ENCODE measurements at places on chromosomes 16 and 17. TPM values are rescaled to one million over a fixed set of nuclear protein-coding genes. Genes with fewer than 3 reads are reported as not detected.

GRCh38 chr17:6027342-6028024 is 42.7 kb upstream of the WSCD1 start:
- no peak for DNase-seq
- H3K27ac ChIP-seq = no peak overlapping the region
- no peak overlapping the region for H3K4me3 ChIP-seq
- no peaks in the 10 kb centered on the region for H3K4me1 ChIP-seq
- H3K27me3 ChIP-seq = peaks cover 16% of the 10 kb centered on the region

DNA sequence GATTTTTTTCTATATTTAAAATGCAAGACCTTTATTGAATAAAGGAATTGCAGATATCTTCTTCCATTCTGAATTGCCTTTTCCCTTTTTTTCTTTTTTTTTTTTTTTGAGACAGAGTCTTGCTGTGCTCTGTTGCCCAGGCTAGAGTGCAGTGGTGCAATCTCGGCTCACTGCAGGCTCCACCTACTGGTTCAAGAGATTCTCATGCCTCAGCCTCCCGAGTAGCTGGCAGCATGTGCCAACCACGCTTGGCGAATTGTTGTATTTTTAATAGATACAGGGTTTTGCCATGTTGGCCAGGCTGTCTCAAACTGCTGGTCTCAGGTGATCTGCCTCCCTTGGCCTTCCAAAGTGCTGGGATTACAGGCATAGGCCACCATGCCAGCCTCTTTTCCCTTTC is 151.5 kb downstream of the CEP112 start:
- no peaks in the 10 kb centered on the region for H3K4me1 ChIP-seq
- no peak overlapping the region for H3K27ac ChIP-seq
- DNase-seq = no peak
- no peaks in the 10 kb centered on the region for H3K36me3 ChIP-seq
- H3K27me3 ChIP-seq = no peaks in the 10 kb centered on the region

DNA sequence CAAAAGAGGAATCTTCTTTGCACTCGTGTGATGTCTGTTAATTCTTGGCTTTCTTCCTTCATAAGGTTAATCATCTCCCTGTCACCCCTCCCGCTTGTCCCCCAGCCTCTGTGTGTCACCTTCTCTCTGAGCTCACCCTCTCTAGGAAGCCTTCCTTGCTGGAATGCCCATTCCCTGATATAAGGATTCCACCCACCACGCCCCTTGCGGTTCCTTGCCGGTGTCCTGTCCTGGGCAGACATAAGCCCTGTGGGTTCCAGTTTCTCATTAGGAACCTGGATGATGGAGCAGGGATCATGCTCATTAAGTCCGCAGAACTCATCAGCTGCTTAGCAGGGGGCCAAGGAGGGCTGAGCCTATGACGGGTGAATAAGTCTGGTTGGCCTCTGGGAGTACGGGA is 559.3 kb downstream of the MAF start:
- peaks cover 2% of the 10 kb centered on the region for H3K27me3 ChIP-seq
- peaks cover 9% of the 10 kb centered on the region for H3K36me3 ChIP-seq
- H3K27ac ChIP-seq = no peak overlapping the region
- no peak overlapping the region for H3K4me3 ChIP-seq
- no peak for DNase-seq

- H3K36me3 ChIP-seq = no peaks in the 10 kb centered on the region
- H3K4me1 ChIP-seq = peaks cover 10% of the 10 kb centered on the region
- peaks cover 2% of the 10 kb centered on the region for H3K27me3 ChIP-seq
- H3K27ac ChIP-seq = no peak overlapping the region
- DNase-seq = no peak
Observed at GRCh38 chr17:40430272-40431230, 12.7 kb upstream of the IGFBP4 start.

DNA sequence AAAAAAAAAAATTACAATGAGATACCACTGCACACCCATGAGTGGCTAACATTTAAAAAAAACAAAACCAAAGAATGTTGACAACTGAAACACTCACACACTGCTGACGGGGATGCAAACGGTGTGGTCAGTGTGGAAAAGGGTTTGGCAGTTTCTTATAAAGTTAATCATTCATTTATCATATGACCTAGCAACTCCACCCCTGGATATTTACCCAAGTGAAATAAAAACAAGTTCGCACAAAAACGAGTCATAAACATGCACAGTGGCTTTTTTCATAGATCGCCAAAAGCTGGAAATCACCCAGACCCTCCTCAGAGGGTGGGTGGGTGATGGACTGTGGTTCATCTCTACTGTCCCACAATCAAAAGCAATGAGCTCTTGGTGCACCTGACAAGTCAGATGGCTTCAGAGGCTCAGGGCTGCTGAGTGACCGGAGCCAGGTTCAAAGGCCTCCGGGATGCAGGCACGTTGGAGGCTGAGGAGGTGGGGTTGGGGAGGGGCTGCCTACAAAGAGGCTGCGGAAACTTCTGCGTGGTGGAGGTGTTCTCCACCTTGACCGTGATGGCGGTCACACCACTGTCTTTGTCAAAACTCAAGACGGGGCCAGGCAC is 14.2 kb downstream of the RAB40B start:
- H3K27ac ChIP-seq = no peak overlapping the region
- peaks cover 9% of the 10 kb centered on the region for H3K4me1 ChIP-seq
- no peak overlapping the region for H3K4me3 ChIP-seq
- H3K27me3 ChIP-seq = peaks cover 1% of the 10 kb centered on the region
- no peak for DNase-seq

GRCh38 chr16:66402166-66402565 is 24.9 kb upstream of the BEAN1 start:
- no peak overlapping the region for H3K4me3 ChIP-seq
- peaks cover 4% of the 10 kb centered on the region for H3K4me1 ChIP-seq
- no peak overlapping the region for H3K27ac ChIP-seq
- H3K27me3 ChIP-seq = peaks cover 22% of the 10 kb centered on the region
- DNase-seq = no peak
- no peaks in the 10 kb centered on the region for H3K36me3 ChIP-seq

Gene ARHGAP23
- 215 TPM for total RNA-seq

Gene IRX6
- total RNA-seq = not detected

GRCh38 chr16:72875291-72876031 is 172.5 kb downstream of the ZFHX3 start:
- H3K27me3 ChIP-seq = peaks cover 5% of the 10 kb centered on the region
- H3K36me3 ChIP-seq = peaks cover 32% of the 10 kb centered on the region
- no peak for DNase-seq
- H3K4me3 ChIP-seq = peak overlapping the region; percentile 75
- peaks cover 60% of the 10 kb centered on the region for H3K4me1 ChIP-seq

- peak; percentile 46 for DNase-seq
- H3K4me3 ChIP-seq = no peak overlapping the region
- H3K27ac ChIP-seq = 0 out of 2 replicates have a peak overlapping the region, but pooled peaks have one; percentile 3
- peaks cover 14% of the 10 kb centered on the region for H3K4me1 ChIP-seq
Observed at GRCh38 chr17:37220607-37220953, 155.2 kb upstream of the C17orf78 start.

DNA sequence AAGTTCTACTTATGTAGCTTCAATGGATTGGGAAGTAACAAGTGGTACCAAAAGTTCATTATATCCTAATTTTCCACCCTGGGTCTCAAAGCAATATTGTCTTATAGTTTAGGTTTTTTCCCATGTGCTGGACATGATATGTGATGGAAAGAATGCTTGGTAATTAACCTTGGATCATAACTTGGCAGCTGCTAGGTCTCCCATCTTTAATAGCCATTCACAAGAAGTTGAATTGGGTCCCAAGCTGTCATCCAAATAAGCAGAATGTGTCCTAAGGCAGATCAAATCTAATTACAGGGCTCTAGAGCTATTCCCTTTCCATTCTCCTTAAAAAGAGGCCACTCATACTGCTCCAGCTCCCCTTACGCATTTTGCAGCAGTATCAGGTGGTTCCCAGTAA is 44.7 kb upstream of the KCNJ16 start:
- H3K4me3 ChIP-seq = no peak overlapping the region
- H3K27ac ChIP-seq = no peak overlapping the region
- no peaks in the 10 kb centered on the region for H3K4me1 ChIP-seq
- no peaks in the 10 kb centered on the region for H3K36me3 ChIP-seq
- no peak for DNase-seq
- H3K27me3 ChIP-seq = peaks cover 5% of the 10 kb centered on the region

Gene MT1X
- total RNA-seq = 26.7 TPM

Gene SLX4
- 7.0 TPM for total RNA-seq

DNA sequence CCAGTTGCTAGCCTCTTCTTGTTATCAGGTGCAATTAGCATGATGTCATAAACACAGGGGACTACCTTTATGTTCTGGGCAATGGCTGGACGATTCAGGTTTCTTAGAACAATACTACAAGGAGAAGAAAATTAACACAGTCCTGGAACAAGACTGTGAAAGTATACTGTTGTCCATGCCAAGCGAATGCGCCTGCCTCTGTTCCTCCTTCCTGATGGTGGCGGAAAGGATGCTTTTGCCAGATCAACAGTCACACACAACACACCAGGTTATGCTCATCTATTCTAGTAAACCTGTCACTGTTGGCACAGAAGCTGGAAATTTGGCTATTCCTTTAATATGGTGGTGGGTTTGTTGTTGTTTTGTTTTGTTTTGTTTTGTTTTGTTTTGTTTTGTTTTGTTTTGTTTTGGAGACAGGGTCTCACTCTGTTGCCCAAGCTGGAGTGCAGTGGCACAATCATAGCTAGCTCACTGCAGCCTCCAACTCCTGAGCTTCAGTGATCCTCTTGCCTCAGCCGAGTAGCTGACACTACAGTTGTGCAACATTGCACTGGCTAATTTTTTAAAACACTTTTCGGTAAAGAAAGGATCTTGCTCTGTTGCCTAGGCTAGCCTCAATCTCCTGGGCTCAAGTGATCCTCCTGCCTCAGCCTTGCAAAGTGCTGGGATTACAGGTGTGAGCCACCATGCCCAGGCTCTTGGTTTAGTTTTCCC is 3.1 kb upstream of the CD300LD start:
- H3K27me3 ChIP-seq = peaks cover 5% of the 10 kb centered on the region
- no peak overlapping the region for H3K27ac ChIP-seq
- DNase-seq = no peak
- no peaks in the 10 kb centered on the region for H3K4me1 ChIP-seq

DNA sequence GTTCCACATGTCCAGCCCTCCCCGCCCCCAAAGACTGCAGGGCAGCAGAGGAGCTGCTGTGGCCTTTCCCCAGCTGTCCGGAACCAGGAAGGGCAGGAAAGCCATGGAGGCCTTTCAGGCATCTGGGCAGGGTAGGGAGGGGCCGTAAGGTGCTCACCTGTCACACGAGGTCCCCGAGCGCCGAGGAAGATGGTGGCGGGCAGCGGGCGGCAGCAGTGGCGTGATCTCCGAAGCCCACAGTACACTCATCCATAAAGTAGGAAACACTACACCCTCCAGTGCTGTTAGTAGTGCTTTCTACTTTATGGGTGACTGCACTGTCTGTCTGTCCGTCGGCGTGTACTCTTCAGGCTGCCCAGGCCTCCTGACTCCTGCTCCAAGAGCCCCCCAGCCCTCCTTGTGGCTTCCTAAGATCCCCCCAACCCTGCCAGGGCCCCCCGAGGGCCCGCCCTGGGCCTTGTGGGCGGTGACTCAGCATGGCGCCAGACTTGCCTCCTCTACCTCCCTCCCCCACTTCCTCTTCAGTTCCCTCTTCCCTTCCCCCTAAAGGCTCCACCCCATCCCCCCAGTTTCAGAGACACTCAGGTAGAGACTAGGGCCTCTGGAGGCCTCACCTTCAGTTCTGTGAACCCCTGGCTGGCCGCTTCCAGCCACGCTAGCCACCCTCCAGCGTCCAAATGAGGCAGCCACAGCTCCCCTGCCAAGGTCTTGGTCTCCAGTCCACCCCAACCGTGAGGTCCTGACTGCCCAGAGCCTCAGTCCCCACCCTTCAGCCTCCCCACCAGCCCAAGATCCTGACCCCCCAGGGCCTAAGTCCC is 2.6 kb upstream of the TSPOAP1 start:
- peak overlapping the region; percentile 58 for H3K27ac ChIP-seq
- peaks cover 16% of the 10 kb centered on the region for H3K4me1 ChIP-seq
- no peaks in the 10 kb centered on the region for H3K36me3 ChIP-seq
- no peak overlapping the region for H3K4me3 ChIP-seq
- peaks cover 9% of the 10 kb centered on the region for H3K27me3 ChIP-seq

- no peak overlapping the region for H3K27ac ChIP-seq
- H3K4me3 ChIP-seq = no peak overlapping the region
- DNase-seq = no peak
- H3K27me3 ChIP-seq = peaks cover 9% of the 10 kb centered on the region
- H3K36me3 ChIP-seq = peaks cover 23% of the 10 kb centered on the region
Observed at GRCh38 chr16:2949705-2950352, 14.2 kb upstream of the KREMEN2 start.

DNA sequence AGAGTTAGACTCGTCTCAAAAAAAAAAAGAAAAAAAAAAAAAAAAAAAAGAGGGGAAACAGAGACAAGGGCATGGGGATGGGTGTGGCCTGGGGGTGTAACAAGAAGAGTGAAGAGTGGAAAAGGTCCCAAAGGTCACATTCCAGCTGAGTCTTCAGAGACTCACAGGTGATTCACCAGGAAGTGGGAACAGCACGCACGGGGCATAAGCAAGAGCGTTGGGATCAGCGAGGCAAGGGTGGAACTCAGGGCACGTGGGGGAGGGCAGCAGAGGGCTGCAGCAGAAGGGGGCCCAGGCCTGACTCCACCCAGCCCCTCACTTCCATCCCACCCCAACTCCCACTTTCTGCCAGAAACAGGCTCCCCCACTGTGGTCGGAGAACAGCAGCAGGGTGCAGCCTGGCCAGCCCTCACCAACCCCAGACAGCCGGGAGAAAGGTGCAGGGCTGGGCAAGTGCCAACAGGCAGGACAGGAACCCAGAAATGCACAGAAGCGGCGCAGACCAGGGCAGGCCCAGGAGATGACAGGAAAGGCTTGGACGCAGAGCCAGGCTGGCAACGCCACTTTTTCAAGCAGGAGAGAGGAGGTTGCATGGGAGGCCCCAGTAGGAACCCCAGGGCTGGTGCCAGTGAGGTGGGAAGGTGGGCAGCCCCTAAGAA is 3.3 kb downstream of the MEAK7 start:
- DNase-seq = peak; percentile 64
- H3K4me1 ChIP-seq = peaks cover 69% of the 10 kb centered on the region
- H3K27me3 ChIP-seq = peaks cover 3% of the 10 kb centered on the region
- H3K27ac ChIP-seq = peak overlapping the region; percentile 94
- H3K36me3 ChIP-seq = peaks cover 66% of the 10 kb centered on the region

- H3K4me1 ChIP-seq = peaks cover 83% of the 10 kb centered on the region
- no peak for DNase-seq
- H3K4me3 ChIP-seq = peak overlapping the region; percentile 64
- H3K27ac ChIP-seq = peak overlapping the region; percentile 89
- H3K27me3 ChIP-seq = no peaks in the 10 kb centered on the region
Observed at GRCh38 chr16:75379911-75380847, 53.1 kb downstream of the CFDP1 start.

GRCh38 chr16:83676086-83676485 is 131.7 kb upstream of the HSBP1 start:
- no peaks in the 10 kb centered on the region for H3K4me1 ChIP-seq
- H3K27ac ChIP-seq = no peak overlapping the region
- H3K4me3 ChIP-seq = no peak overlapping the region
- peaks cover 2% of the 10 kb centered on the region for H3K27me3 ChIP-seq
- no peaks in the 10 kb centered on the region for H3K36me3 ChIP-seq
- no peak for DNase-seq

- H3K4me3 ChIP-seq = peak overlapping the region; percentile 47
- peaks cover 22% of the 10 kb centered on the region for H3K4me1 ChIP-seq
- H3K27ac ChIP-seq = peak overlapping the region; percentile 72
- H3K36me3 ChIP-seq = no peaks in the 10 kb centered on the region
- H3K27me3 ChIP-seq = peaks cover 28% of the 10 kb centered on the region
- DNase-seq = peak; percentile 87
Observed at GRCh38 chr17:81328978-81329926, 34.1 kb upstream of the SLC38A10 start.

Data from HFFc6 (cell line).